Gastrocnemius medialis (tissue), 4 donors: ENCODE measurements at places on chromosomes 16 and 17. TPM values are rescaled to one million over a fixed set of nuclear protein-coding genes. Genes with fewer than 3 reads are reported as not detected.
A peak's percentile ranks its signal among the peaks of the same experiment; 100 is the strongest.

DNA sequence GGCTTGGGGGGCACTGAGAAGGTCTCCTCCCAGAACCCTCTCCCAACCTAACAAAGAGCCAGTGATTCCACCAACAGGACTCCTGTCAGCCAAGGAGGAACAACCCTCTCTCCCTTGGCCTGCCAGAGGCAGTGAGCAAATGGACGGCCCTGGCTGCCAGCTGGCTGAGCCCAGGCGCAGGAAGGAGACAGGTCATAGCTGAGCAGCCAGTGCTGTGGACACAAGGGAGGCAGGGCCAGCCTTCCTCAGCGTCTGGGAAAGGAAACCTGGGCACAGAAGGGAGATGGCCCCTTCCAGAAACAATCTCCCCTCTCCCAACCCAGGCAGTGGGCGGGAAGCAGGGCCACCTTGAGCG, 2.1 kb downstream of the MPO start:
- DNase-seq: peak; percentile 27

GRCh38 chr16:59840169-59840568, 1106.1 kb upstream of the GOT2 start:
- no peak for DNase-seq

GRCh38 chr16:88758227-88758943, 26.6 kb downstream of the PIEZO1 start:
- no peak for DNase-seq

Gene SRL
- 184 TPM for total RNA-seq

DNA sequence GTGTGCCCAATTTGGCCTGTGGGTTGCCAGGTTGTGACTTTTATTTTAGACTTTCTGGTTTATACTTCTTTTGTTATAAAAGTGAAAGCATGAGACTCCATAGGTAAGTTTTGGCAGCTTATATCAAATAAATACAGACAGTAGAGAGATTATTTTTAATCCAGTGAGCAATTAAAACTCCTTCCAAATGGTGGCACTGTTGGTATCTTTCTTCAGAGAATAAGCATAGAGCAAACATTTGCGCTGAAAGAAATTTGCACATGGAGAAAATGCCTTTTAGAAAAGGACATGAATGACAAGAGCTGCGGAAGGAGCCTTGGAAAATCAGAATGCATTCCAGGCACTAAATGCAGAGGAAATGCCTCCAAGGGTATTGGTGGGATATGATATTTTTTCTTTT, 46.1 kb upstream of the DNAJA2 start:
- no peak for DNase-seq
